ENCODE measurements at places on chromosomes 1 and 21.

GRCh38 chr1:153991151-153991630 lies 629 bp downstream of the RPS27 start:
- DNase-seq, result no peak

DNA sequence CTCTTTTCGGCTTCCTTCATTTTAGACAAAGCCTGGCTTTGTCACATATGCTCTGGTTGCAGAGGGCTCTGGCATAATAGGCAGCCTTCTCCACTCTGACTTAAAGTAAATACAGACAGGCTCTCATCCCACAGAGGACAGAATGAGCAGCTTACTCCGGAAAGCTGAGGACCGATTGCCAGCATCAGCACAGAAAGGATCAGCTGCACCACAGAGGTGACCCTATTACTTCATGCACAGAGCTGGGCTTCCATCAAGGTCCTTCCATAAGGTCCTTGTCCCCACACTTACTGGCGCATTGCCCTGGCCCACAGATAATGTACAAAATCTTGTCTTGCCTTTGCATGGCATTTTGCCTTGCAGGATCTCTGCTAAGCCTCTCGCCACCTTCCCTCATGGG lies 67.6 kb downstream of the SEC16B start:
- no peak for DNase-seq

DNA sequence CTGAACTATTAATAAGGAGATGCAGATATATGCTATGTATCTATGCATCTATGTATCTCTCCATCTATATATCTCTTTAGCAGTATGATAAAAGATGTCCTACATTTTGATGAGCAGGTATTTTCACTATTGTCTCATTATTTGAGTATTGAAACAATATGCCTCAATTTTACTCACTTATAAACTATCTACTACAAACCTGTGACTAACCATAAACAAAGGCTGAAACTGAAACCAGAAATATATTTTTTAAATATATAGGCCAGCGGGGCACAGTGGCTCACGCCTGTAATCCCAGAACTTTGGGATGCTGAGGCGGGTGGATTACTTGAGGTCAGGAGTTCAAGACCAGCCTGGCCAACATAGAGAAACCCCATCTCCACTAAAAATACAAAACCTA lies 22.0 kb downstream of the EIF4G3 start:
- DNase-seq, result no peak

DNA sequence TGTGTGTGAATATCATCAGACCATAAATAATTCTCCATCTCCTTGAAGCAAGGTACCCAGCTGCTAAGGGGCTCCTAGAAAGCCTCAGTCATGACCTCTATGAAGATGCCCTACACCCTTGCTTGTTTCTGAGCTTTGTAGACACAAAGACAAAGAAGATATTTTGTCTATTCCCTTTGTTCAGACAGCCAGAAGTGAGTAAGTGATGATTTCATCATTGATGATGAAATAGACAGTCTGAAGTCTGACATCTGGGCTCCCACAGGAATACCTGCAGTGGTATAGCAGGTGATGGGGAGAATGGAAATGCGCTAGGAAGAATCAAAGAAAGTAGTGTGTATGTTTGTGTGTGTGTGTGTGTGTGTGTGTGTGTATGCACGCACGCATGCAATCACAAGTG lies 82.2 kb upstream of the DPT start:
- no peak for DNase-seq

DNA sequence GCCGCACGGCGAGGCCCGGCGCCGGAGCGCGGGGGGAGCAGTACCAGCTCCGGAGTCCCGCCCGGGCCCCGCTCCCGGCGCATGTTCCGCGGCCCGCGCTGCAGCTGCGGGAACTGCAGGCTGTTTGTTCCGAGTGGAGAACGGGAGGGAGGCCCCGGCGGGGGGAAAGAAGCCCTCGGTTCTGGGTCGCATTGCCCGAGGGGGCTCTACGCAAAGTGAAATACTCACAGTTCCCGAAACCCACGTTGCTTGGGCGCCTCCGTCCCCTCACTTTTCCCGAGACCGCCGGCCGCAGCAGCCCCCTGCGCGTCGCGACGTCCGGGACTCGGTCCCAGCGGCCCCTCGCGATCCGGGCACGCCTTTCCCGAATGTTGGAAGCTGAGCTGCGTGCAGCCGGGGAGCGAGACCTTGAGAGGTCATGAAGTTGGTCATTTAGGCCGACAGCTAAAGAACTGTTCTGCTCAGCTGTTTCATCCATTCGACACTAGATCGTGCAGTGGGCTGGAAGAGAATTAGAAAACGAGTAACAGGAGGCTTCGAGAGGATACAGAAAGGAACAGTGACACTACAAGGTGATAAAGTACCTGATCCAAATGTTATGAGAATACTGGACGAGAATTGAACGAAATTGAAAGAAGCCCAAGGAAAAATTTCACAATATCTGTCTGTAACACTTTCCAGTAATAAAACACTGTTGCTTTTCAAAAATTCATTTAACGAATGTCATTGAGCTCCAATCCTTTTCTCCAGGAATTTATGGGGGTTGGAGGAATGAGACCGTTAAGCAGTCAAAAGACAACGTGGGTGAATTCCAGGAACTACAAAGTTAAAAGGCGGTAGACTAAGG lies 657 bp upstream of the LIN9 start:
- peak; percentile 54 for DNase-seq

- DNase-seq, result no peak
Observed at GRCh38 chr1:197917805-197918651, 856 bp downstream of the LHX9 start.

DNA sequence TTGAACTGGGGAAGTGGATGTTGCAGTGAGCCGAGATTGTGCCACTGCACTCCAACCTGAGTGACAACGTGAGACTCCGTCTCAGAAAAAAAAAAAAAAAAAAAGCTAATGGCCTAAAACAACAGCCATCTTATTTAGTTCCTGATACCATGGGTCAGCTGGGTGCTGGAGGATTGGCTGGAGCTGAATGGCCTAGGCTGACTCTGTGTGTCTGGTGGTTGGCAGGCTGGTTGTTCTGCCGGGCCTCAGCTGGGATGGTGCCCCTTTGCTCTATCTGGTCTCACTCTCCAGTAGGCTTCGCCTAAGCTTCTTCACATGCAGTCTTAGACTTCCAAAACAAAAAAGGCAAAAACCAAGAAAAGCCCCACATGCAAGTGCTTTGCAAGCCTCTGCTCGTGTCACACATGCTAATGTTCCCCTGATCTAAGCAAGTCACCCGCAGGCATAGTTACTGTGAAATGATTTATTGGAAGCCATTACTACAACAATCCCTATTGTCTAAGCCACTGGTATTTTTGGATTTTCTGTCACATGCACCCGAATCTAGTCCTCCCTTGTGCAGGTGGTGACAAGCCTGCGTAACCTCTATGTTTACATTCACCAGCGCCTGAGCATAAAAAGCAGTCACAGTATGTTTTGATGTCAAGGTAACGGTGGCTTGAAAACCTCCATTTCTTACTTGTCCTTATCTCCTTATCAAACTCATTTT lies 39.6 kb upstream of the KANK4 start:
- DNase-seq, result no peak
